ENCODE measurements at places on chromosomes 6 and 20. TPM values are rescaled to one million over a fixed set of nuclear protein-coding genes. Genes with fewer than 3 reads are reported as not detected.

The DHX16 gene
- total RNA-seq: 31.7 TPM

The CCN5 gene
- total RNA-seq: 25.3 TPM

The WTAP gene
- total RNA-seq: 129 TPM

The RPL7L1 gene
- 122 TPM for total RNA-seq

The SEL1L2 gene
- total RNA-seq: not detected

The HSPA1L gene
- 1.5 TPM for total RNA-seq

The FRS3 gene
- 2.8 TPM for total RNA-seq

The BPIFB1 gene
- total RNA-seq: not detected

The BEND6 gene
- 17.7 TPM for total RNA-seq

The ESR1 gene
- 1.0 TPM for total RNA-seq

The UNC5CL gene
- under 0.01 TPM for total RNA-seq

The KIFC1 gene
- total RNA-seq: 36.2 TPM

The PRELID3B gene
- 70.0 TPM for total RNA-seq

The LTV1 gene
- total RNA-seq: 11.9 TPM

The FAM209B gene
- not detected for total RNA-seq

The TRERF1 gene
- 8.9 TPM for total RNA-seq

The DUSP15 gene
- not detected for total RNA-seq

The SLC12A5 gene
- 0.17 TPM for total RNA-seq

The SGK2 gene
- not detected for total RNA-seq

The RBBP8NL gene
- not detected for total RNA-seq
